Right lobe of liver (tissue), 6 donors: ENCODE measurements at places on chromosomes 2 and 18. TPM values are rescaled to one million over a fixed set of nuclear protein-coding genes. Genes with fewer than 3 reads are reported as not detected.
A peak's percentile ranks its signal among the peaks of the same experiment; 100 is the strongest.

DNA sequence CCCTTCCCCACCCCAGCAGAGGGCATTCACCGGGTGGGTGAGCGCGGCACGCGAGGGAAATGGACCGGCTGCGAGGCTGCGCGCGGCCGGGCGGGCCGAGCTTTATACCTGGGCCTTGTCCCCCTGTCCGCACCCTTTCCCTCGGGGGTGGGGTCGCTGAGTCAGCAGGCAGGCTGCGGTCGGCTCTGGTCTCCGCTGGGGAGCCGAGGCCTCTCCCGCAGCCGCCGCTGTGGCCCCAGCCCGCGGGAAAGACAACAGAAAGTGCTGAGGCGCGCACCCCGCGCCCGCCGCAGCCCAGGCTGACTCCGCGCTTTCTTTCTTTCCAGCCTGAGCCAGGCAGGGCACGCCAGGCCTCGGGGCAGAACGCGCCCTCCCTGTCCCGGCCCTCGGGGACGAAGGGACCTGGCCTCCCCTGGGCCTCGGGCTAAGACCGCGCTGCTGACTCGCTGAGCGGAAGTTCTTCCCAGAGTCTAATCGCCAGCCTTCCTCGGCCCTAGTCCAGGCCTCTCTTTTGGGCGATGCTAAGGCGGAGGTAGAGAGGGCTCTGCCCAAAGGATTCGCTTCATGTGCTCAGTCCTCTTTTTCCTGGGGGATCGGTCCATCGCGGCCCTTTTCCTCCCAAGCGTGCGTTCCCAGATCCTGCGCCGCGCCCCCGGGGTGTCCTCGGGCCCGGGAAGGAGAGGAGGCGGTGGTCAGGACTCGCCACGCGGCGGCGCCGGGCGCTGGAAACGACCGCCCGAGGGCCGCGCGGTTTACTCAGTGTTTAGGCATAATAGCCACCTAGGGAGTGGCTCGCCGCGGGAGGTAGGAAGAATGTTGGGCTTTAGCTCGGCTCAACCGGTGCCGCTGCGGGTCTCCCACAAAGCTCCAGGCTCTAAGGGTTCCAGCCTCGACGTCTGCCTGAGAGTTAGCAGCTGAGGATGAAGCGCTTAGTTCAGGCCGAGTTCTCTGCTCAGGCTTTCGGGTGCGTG, at the start of gene CRYBA2:
CRYBA2 (minus strand) TSS at position 78 of the 971 bp plus-strand sequence. CDS start 246 bp downstream, outside the sequence.
- DNase-seq = peak; percentile 23

GRCh38 chr2:199740111-199740428, 110.9 kb downstream of the FTCDNL1 start:
- no peak for DNase-seq

Gene FAM161A
- 0.93 TPM for total RNA-seq

DNA sequence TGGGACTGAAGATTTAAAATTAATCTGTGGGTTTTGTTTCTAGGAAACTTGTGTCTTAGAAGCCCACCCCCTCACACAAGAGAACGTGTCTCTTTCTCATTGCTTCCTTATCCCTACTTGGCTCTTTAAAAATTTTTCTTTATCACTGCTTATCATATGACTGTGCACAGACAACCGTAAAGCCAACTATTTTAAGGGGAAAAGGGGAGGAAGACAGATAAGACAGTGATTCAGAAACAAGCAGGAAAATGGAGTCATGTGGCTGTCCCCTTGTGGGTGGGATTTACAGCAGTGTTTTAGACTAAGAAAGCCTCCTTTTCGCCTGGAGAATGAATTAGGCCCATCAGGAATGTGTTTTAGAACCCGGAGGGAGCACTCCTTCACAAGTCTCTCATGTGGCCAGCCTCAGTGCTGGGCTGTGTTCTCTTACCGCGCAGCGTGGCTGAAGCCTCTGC, 17.6 kb downstream of the PRKCE start:
- no peak for DNase-seq

Gene LHCGR
- total RNA-seq = not detected

GRCh38 chr18:32435631-32436500, 34.8 kb downstream of the GAREM1 start:
- DNase-seq = no peak

- DNase-seq = no peak
These were observed 736.6 kb downstream of the CBLN2 start for GRCh38 chr18:71807586-71807985.
